Hematopoietic multipotent progenitor cell (in vitro differentiated cells): ENCODE measurements at places on chromosomes 4 and X.

- no peak for DNase-seq
Measured at GRCh38 chr4:40357738-40358137, 22.6 kb downstream of the CHRNA9 start.

DNA sequence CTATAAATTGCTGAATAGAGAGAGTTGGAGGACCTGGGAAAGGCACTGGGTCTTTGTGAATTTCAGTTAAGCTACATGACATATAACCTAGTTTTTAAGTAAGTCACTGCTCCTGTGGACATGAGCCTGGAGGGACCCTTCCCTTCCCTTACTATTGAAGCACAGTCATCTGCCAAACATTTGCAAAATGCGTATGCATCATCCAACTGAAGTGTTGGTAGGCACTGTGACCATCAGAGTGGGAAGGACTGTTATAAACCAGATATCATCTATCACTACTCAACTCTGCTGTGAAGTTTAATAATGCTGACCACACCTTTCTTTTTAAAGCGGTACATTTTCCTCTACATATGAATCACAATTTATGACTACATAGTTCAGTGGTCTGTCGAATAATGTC lies 5.2 kb downstream of the GABRA3 start:
- no peak for DNase-seq

GRCh38 chr4:48129307-48130014 lies 4.6 kb downstream of the TXK start:
- DNase-seq = no peak

DNA sequence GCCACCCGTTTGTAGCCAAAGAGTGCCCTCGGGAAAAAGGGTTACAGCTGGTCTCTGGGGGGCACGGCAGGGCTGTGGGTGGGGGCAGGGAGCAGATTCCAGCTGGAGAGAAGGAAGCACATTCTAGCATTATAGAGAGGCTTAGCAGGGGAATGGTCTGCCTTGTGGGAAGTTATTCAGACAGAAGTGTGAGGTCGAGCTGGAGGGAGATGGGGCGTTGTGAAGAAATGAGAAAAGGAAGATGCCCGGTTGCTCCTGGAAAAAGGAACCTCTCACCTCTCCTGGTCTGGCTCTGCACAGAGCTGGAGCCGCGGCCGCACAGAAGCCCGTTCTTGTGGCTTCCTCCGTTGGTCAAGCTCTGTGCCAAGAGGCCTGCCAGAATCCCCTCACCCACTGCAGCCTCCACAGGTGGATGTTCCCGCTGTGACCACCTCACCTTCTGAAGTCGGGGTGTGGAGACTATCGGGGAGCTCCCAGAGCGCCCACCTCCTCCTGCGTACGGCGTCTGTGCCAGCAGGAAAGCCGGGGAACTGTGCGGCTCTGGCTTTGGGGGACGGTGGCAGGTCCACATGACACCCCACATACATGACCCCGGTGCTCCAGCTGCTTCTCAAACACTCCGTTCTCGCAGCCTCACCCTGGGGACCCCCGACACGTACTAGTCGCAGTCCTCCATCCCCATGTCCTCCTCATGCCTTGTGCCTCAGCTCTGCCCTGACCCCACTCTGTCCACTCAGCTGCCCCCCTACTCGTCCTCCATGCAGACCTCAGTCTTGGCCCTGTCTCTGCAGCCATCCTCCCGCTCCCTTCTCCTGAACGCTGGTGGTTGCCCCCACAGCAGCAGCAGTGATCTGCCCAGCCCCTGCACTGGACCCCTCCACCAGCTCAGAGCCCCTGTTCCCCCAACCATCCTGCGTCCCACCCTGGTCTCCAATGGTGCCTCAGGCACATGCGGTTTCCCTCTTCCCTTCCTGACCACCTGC lies 52.2 kb upstream of the HGFAC start:
- DNase-seq = no peak

- no peak for DNase-seq
Measured at GRCh38 chr4:188332265-188332664, 193.0 kb downstream of the TRIML1 start.

- no peak for DNase-seq
Measured at GRCh38 chrX:80576806-80577533, 156.7 kb downstream of the TENT5D start.

- DNase-seq = no peak
Measured at GRCh38 chrX:15206306-15206705, 63.6 kb downstream of the ASB9 start.

DNA sequence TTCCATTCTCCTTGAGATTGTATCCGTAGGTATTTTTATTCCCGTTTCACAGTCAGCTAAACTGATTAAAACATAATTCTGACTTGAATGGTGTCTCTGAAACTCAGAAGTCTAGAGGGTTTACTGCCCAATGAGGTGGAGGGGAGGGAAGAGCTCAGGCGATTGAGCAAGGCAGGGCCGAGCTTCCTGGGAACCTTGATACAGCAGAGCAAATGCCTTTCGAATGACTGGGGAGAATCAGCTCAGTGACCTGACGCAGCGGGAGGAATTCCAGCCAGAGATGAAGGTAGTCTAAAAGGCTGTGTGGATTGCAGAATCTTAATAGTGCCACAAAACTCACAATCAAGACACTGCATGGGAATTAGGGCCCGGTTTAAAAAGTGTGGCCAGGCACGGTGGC lies 233.6 kb downstream of the EVC2 start:
- DNase-seq = no peak

GRCh38 chr4:118586357-118586790 lies 98.8 kb upstream of the METTL14 start:
- DNase-seq = no peak

DNA sequence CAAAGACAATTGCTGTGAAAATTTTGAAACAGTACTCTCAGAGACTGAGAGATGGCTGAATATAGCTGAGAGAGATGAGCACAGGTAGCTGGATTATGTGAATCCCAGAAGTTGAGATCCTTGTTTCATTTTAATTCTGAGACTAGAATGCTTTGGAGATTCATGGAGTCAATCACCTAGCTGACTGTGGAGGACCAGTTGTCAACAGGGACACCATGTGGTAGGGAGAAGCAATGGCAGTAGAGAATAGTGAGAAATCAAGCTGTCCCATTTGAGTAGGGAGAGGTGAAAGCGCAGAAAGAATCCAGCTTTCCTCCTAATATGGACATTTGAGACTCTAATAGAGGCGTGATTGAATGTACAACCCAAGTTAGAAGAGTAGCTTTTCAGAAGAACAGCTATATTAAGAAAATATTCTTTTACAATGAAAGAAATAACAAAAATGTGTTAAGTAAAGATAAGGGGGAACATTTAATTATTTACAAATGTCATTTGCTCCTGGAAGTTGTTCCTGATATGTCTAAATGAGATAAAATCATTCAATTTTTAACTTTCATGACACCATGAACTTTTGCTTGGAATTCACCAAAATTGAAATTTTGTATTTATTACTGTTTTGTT lies 30.3 kb upstream of the GLRB start:
- peak; percentile 74 for DNase-seq

DNA sequence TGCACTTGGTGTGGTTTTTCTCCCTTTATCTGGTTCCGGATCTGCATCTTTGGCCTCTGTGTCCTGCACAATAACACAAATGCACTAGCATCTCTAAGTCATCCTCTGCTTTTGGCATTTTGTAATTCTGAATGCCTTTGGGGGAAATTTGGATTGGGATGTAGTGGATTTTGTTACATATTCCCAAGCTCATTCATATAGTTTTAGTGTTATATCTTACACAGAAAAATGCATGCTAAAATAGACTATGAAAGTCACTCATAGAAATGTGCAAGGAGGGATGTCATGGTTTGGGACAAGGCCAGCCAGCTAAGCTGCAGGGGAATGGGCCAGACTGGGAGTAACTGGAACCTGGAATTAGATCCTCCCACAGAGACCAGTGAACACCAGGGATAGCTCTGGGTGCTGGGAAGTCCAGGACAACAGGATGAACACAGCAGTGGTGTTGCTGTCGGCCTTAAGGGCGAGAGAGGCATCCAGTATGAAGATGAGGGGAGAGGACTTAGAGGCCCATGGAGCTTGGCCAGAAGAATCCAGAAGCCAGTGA lies 20.1 kb downstream of the ENPP6 start:
- DNase-seq = no peak

- no peak for DNase-seq
Measured at GRCh38 chr4:152605641-152606335, 69.9 kb upstream of the FBXW7 start.
